Midbrain (tissue), 1 donor: ENCODE measurements at places on chromosomes 5 and 9.

DNA sequence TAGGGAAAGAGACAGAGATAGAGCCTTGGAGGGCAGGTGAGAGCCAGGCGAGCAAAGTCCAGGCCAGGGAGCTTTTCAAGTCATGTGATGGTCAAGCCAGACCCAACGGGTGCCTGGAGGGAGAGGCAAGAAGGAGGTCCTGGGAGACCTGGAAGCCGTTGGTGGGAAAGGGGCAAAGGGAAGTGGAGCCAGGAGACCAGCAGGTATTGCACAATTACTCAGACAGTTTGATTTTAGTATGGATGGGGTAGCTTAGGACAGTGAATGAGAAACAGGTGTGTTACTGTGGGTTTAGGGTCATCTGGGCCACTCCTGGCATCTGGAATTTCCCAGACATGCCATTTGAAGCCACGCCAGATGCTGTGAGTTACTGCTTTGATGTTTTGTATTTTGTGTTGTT is 5.1 kb downstream of the SECISBP2 start:
- no peak for DNase-seq

DNA sequence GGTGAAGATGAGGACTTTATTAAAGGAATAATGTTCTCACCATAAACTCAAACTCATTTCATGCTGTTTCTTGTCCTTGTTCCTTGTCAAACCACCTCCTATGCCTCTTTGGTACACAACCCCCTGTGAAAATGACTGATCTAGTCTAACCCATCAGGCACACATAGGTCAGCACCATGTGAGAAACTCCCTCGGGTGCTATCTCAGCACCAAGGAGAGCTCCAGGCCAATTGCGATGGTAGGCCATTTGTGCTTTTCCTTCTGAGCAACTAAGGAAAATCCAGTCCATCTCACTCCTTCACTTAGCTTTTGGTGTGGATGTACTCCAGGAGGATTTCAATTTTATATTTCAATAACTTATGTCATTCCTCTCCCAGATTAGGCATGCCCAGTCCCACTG is 199.8 kb downstream of the ZNF608 start:
- DNase-seq: no peak

- no peak for DNase-seq
These were observed 8.0 kb upstream of the DCP2 start for GRCh38 chr5:112968411-112969106.

DNA sequence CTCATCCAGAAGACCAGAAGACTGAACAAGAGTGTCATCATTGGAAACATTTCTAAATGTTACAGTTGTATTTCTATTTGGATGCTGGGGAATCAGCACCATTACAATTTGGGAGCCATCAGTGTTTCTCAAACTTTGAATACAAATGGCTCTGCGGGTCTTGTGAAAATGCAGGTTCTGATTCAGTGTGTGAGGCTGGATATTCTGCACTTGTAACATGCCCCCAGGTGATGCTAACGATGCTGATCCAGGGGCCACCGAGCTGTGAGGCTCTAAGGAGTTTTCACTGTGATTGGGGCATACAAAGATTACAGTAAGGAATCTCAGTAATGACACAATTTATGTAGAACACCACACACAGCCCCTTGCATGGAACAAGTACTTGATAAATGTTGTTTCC is 167.7 kb downstream of the ACTL7B start:
- DNase-seq: no peak

DNA sequence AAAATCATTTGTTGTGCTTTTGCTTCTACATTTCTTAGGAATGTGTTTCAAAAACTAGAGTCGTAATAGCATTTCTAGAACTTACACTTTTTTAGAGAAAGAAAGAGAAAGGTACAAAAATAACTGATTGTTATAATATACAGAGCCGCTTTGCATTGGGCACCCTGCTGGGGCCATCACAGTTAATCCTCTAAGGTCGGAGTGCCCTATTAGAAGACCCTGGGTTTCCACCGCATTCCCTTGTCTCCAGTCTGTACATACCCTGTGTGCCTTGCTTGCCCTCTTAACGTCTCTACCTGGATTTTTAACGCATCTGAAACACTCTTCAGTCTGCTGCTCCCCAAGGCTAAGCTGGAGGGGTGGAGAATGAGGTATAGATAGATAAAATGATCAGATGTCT is 1.3 kb downstream of the MARVELD2 start:
- no peak for DNase-seq

- no peak for DNase-seq
These were observed 296.9 kb downstream of the TLE4 start for GRCh38 chr9:79868567-79869189.

DNA sequence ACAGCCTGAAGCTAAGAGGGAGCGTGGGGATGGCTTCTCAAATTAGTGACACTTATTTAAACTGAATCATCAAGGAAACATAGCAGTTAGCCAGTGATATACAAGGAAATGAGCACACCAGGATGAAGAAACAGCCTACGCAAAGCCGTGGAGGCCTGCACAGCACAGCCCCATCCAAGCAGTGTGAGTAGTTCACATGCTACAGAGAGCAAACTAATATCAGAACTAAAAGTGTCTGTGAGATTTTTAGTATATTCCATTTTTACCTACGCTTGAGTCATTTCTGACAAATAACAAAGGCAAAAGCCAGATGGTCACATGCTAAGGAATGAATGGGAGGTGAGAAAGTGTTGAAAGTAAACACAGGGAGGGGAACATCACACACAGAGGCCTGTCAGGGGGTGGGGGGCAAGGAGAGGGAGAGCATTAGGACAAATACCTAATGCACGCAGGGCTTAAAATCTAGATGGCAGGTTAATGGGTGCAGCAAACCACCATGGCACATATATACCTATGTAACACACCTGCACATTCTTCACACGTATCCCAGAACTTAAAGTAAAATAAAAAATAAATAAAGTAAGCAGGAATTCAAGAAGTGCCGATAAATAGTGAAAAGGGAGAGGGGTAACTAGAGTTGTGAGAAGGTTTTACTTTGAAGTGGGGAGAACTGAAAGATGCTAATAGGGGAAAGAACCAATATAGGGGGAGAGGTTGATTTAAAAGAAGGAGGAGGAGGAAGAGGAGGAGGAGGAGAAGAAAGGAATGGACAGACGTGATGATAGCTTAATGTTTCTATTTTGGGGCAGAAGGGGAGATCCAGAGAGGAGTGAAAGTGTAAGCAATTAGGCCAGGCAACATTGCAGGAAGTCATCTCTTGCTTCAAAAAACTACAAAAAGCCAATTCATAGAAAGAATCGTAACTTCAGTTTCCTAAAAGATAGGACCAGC is 100.9 kb upstream of the PTGER4 start:
- no peak for DNase-seq

GRCh38 chr9:33776578-33776977 is 18.8 kb upstream of the PRSS3 start:
- no peak for DNase-seq

DNA sequence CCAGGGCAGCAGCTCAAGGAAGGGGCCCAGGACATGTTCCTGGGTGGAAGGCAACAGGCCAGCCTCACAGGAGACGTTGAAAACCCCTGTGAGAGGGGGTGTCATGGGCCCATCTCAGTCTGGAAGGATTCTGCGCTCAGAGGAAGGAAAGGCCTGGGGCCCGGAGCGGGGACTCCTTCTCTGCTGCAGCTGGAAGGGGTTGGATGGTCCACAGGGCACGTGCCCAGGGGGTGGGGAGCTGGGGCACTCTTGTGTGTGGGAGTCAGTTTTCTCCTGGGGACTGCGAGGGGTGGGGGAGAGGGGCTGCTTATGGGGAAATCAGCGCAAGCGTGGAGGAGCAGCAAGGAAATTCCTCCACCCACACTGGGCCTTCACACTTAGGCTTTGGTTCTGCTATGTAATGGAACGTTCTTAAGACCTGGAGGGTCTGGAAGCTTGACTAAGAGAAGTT is 2.9 kb upstream of the LPCAT1 start:
- no peak for DNase-seq

GRCh38 chr5:573206-573605 is 38.9 kb upstream of the CEP72 start:
- DNase-seq: no peak

DNA sequence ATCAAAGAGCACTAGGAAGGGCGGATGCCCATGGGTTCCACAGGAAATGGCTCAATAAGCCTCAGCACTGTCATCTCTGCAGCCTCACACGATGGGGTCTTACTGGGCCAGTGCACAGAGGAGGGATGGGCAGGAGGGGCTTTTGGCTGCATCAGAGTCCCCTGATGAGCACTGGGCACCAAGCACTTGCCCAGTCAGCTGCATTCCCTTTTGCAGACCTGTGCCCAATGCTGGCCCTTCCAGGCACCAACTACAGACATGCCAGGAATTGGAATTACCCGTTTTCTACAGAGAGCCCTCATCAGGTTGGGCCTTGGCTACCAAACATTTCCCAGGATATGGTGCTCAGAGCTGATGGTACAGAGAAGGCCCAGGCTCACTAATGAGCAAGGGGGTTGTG is 182.5 kb downstream of the HSPA4 start:
- no peak for DNase-seq

DNA sequence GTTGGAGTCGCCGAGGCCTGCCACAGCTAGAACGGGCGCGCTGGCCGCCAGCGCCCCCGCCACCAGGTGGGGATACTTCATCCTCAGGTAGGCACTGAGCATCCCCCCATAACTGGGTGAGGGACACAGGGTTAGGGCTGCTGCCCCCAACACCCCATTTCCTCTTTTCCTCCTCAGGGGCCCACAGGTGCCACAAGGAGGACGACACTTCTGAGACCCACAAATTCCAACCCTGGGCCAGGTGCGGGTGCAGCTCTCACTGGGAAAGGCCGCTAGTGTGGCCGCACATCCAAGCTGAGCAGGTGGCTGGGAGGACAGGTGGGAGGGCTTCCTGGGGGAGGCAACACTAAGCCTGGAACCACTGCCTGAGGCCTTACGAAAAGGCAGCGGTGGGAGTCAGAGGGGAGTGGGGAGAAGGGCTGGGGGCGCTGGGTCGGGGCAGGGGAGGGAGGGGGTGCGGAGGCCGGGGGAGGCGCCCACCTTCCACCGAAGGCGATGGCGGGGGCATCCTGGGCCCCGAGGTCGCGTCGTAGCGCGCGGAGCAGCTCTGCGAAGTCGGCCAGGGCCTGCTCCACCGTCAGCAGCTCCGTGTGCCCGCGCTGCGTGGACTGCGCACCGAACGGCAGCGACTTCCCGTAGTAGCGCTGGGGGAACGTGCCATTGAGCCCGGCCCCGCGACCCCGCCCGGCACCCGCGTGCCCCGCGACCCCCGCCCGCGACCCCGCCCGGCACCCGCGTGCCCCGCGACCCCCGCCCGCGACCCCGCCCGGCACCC is 961 bp downstream of the DPP7 start:
- no peak for DNase-seq

DNA sequence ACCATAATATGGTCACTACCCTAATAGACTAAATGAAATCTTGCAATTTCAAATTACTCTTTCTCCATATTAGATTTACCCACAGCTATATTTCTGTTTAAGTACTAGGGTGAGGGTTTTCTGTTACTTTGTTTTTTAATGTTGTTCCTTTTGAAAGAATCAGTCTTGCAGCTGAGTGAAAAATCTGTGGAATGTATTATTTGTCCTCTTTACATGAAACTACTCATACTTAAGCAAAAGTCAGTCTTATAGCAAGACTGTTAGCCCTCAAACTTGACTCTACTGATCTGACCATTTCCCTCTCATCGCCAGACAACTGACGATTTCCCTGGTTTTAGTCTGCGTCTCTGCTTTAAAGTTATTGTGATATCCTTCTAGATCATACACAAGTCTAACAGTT is 84.0 kb downstream of the PIK3R1 start:
- DNase-seq: no peak

DNA sequence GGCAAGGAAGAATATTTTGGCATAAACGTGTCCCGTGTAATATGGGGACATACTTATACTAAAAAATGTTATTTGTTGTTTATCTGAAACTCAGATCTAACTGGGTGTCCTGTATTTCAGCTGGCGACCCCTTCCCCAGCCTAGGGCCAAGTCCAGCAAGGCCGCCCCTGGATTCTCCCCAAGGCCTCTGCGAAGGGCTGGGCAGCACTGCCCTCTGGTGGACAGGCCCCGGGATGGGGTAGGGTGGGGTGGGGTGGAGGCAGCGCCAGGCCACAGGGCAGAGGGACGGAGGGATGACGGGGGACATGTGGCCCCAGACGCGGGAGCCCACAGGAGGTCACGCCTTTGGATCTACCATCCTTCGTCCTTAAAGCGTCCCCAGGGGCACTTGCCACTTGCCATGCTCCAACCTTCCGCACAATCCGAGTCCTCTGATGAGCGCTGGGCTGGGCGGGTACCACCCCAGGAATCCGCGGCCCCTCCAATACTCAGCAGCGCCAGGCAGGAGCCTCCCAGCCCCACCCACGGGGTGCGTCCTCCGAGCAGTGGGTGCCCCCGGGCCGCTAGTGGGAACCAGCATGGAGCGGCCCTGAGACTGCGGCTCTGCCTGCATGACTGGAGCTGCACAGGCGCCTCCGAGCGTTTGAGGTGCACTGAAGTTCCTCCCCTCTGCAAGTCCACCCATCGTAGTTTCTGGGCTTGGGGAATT is 7.1 kb upstream of the AGPAT2 start:
- no peak for DNase-seq

DNA sequence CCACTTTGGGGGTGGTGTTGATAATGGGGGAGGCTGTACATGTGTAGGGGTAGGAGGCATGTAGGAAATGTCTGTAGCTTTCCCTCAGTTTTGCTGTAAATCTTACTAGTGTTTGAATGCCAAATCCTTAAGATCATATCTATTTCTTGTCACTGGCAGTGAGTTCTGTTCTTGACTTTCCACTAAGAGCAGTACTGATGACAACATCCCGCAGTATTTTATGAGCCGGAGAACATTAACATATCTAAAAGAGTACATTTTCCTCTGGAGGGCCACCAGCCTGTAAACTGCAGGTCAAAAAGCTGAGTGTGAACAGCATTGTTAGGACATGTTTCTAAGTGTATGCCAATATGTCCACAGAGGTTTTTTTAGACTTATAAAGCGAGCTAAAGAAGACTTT is 2.5 kb upstream of the HSPB3 start:
- no peak for DNase-seq

DNA sequence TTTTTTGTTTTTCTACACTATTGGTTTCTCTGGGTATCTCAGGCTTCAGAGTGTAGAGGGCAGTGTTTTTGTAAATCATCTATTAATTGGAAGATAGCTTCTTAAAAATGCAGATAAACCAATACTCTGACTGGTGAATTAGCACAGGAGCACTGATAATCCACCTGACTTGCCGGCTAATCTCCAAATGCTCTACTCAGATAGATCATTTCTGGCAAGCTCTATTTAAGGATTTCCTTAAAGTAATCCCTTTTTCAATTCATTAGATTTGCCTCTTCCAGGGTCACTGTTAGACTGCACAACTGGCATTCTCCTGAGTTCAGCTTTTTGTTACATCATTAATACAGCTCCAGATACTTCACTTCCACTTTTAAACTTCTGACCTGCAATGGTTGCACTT is 1390.3 kb upstream of the NUDT12 start:
- no peak for DNase-seq

DNA sequence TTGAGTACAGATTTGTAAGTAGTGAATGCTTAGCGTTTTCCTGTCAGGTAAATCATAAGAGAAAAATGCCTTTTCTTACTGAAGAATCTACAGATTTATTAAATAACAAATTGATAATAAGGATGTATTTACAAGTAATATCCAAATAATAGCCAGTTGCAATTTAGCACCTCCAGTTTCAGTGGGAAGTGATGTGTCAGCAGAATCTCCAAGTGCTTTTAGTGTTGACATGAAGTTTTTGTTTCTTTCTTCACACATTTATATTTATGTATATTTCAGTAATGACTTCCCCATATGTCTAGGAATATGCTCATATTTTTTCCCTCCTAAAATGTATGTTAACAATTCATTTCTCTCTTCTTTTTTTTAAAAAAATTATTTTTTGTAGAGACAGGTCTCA is 229.9 kb upstream of the GRIN3A start:
- no peak for DNase-seq

GRCh38 chr5:76622076-76622475 is 1.1 kb downstream of the F2RL2 start:
- no peak for DNase-seq
